Left lung (tissue), 14 donors: ENCODE measurements at places on chromosomes 16 and 17. TPM values are rescaled to one million over a fixed set of nuclear protein-coding genes. Genes with fewer than 3 reads are reported as not detected.

DNA sequence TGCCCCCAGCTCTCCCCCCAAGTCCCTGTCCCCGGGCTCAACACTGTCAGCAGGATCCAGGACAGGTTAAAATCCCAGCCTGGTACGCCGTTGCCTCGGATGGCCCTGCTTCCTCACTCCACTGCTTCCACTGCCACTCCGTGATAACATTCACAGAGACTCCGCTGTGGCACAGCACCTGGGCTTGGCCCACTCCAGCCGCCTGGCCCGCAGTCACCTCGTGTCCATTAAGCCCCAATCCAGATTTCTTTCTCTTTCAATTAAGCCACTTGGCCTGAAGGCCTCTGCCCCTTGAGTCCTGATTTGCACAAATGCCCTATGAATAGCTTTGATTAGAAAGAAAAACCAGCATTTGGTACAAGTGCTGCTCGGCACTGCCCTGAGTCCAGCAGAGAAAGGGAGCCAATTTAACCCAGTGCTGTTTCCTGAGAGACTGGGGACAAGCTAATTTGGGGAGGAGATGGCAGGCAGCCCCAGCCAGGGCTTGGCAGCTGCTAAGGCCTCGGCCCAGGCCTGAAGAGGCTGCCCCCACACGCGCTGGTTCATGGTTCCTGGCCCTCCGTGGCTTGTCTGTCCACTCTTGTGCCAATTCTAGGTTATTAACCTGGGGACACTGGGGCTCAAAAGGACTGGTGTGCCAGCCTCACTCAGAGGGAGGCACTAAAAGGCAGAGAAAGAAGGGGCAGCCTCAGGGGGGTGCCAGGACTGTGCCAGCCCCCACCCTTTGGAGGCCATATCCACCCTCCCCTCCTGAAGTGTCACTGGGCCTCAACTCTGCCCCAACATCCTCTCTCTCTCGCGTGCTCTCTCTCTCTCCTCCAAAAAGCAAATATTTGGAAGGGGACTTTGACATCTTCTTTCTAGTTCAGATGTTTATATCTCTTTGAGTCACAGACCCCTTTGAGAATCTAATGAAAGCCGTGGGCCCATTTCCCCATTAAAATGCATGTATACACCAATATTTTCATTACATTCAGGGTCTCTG lies 29.8 kb upstream of the SPPL2C start:
- H3K27me3 ChIP-seq = no peaks in the 10 kb centered on the region
- no peak for DNase-seq
- no peaks in the 10 kb centered on the region for H3K36me3 ChIP-seq
- no peak overlapping the region for H3K27ac ChIP-seq
- H3K4me3 ChIP-seq = no peak overlapping the region

DNA sequence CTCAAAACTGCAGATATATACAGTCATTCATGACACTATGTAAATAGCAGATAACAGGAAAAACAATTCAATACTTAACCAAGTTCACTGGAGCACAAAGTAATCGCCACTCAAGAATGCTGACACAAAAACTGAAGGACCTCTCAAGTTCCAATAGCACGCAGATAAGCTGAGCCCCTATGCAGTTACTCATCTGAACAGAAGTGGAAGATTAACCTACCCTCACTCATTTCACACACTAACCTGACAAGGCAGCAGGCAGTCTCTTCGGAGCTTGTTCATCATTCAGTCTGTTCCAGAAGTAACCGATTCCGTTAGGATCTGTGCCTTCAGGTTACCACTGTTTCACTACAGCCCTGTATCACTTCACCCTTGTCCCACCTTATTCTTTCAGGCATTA lies 6.0 kb downstream of the HELZ start:
- H3K27ac ChIP-seq = peak overlapping the region; percentile 54
- H3K27me3 ChIP-seq = no peaks in the 10 kb centered on the region
- no peak for DNase-seq
- H3K4me3 ChIP-seq = no peak overlapping the region
- peaks cover 19% of the 10 kb centered on the region for H3K4me1 ChIP-seq

- no peak overlapping the region for H3K4me3 ChIP-seq
- no peaks in the 10 kb centered on the region for H3K27me3 ChIP-seq
- H3K27ac ChIP-seq = peak overlapping the region; percentile 39
- peaks cover 38% of the 10 kb centered on the region for H3K36me3 ChIP-seq
- H3K4me1 ChIP-seq = peaks cover 57% of the 10 kb centered on the region
Measured at GRCh38 chr17:44043272-44043696, 23.2 kb downstream of the LSM12 start.

- H3K27ac ChIP-seq = no peak overlapping the region
- no peaks in the 10 kb centered on the region for H3K36me3 ChIP-seq
- no peaks in the 10 kb centered on the region for H3K4me1 ChIP-seq
- no peak overlapping the region for H3K4me3 ChIP-seq
- H3K27me3 ChIP-seq = no peaks in the 10 kb centered on the region
Measured at GRCh38 chr16:79648826-79649225, 48.3 kb upstream of the MAF start.

- no peaks in the 10 kb centered on the region for H3K36me3 ChIP-seq
- H3K4me1 ChIP-seq = no peaks in the 10 kb centered on the region
- peak; percentile 34 for DNase-seq
- H3K27ac ChIP-seq = no peak overlapping the region
- H3K4me3 ChIP-seq = no peak overlapping the region
- no peaks in the 10 kb centered on the region for H3K27me3 ChIP-seq
Measured at GRCh38 chr16:9365370-9365728, 273.9 kb downstream of the HAPSTR1 start.

- H3K27ac ChIP-seq = no peak overlapping the region
- no peak for DNase-seq
- H3K36me3 ChIP-seq = no peaks in the 10 kb centered on the region
- H3K4me1 ChIP-seq = no peaks in the 10 kb centered on the region
- no peaks in the 10 kb centered on the region for H3K27me3 ChIP-seq
Measured at GRCh38 chr17:43220511-43221125, 7.8 kb downstream of the CCDC200 start.

DNA sequence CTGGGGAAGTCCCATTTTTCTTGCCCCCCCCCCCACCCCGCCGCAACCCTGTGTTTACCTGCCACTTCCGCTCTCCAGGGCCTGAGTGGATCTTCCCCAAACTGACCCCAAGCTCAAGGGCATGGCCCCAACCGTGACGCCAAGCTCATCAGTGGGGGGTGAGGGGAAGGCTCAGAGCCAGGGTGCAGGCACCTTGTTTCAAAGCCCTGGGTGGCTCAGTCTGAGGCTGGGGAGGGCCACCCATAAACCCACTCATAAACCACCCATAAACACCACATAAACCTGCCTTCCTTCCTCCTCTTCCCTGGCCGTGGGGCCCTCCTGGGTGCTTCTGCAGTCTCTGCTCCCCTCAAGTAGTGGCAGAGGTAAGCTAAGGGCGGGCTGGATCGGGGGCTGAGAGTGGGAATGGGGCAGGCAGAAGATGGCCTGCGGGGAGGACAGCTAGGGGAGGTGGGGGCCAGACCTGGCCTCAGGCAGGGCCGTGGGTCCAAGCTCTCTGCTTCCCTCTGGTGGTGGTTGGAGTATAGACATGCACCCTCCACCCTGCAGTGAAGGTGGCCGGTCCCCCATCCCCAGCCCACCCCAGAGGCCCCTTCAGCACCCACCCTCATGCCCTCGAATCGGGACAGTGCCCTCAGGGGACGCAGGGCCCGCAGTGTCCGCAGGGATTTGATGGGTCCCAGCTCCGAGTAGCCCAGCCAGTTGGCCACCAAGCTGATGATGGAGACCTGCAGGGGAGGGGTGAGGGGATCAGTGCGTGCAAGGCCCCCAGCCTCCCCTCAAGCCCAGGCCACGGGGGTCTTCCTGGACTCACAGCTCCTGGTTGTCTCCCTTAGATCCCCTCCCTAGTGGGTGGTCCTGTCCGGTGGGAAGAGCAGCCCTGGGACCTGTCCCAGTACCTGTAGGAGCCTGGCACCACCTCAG lies 14.6 kb upstream of the CD79B start:
- H3K4me1 ChIP-seq = peaks cover 12% of the 10 kb centered on the region
- no peaks in the 10 kb centered on the region for H3K36me3 ChIP-seq
- no peak overlapping the region for H3K27ac ChIP-seq
- H3K27me3 ChIP-seq = no peaks in the 10 kb centered on the region
- H3K4me3 ChIP-seq = no peak overlapping the region

DNA sequence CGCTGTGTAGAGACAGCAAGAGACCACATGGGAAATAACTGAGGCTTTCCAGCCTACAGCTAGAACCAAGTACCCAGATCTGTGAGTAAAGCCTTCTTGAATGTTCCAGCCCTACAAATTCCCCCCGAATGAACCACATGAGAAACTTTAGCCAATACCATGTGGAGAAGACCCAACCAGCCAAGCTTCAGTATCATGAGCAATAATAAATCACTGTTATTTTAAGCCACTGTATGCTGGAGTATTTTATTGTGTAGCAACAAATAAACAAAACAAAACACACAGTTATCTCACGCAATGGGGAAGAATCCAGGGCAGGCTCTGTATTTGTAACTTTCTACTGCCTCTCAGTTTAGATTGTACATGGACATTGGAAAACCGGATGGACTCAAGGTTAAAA lies 426.2 kb downstream of the CDH11 start:
- no peak for DNase-seq
- no peaks in the 10 kb centered on the region for H3K36me3 ChIP-seq
- H3K27ac ChIP-seq = no peak overlapping the region
- H3K4me1 ChIP-seq = no peaks in the 10 kb centered on the region
- H3K27me3 ChIP-seq = no peaks in the 10 kb centered on the region
- H3K4me3 ChIP-seq = no peak overlapping the region

GRCh38 chr17:28078341-28079229 lies 36.1 kb downstream of the NLK start:
- H3K4me1 ChIP-seq = peaks cover 3% of the 10 kb centered on the region
- H3K27me3 ChIP-seq = no peaks in the 10 kb centered on the region
- DNase-seq = no peak
- H3K36me3 ChIP-seq = no peaks in the 10 kb centered on the region
- H3K27ac ChIP-seq = no peak overlapping the region

- H3K36me3 ChIP-seq = no peaks in the 10 kb centered on the region
- peaks cover 93% of the 10 kb centered on the region for H3K27me3 ChIP-seq
- no peak overlapping the region for H3K27ac ChIP-seq
- peak overlapping the region; percentile 37 for H3K4me3 ChIP-seq
- DNase-seq = no peak
Measured at GRCh38 chr17:66964930-66965800, 658 bp downstream of the CACNG4 start.

DNA sequence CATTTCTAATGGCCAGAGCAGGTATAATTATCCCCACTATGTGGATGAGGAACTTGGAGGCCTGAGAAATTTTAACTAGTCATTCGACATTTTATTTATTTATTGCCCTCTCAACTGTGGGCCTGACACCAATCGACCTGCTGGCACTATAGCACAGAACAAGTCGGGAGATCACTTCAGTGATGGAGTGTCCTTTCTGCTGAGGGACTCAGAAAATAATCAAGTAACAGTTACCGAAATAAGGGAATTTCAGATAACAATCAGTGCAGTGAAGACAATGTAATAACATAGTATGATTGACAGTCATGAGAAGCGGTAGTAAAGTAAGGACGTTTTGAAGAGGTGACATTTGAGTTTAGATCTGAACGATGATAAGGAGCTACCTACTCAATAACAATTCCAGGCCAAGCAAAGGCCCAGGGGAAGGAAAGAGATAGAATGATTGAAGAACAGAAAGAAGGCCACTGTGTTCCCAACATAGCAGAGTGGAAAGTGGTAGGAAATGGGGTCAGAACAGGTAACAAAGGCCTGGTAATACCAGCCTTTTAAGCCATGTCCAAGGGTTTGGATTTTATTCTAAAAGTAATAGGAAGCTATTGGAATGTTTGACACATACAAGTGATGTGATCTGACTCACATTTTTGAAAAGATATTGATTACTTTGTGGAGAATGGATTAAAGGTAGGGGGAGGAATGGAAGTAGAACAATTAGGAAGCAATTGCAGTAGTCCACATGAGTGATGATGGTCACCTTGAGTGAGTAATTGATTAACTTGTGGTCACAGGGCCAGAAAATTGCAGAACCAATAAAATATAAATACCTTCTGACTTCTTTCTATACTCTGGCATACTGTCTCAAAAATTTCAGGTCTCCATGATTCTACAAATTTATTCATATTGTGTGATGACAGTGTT lies 1.4 kb downstream of the STXBP4 start:
- H3K4me1 ChIP-seq = peaks cover 12% of the 10 kb centered on the region
- no peaks in the 10 kb centered on the region for H3K27me3 ChIP-seq
- H3K27ac ChIP-seq = peak overlapping the region; percentile 86
- no peak for DNase-seq
- H3K36me3 ChIP-seq = no peaks in the 10 kb centered on the region

DNA sequence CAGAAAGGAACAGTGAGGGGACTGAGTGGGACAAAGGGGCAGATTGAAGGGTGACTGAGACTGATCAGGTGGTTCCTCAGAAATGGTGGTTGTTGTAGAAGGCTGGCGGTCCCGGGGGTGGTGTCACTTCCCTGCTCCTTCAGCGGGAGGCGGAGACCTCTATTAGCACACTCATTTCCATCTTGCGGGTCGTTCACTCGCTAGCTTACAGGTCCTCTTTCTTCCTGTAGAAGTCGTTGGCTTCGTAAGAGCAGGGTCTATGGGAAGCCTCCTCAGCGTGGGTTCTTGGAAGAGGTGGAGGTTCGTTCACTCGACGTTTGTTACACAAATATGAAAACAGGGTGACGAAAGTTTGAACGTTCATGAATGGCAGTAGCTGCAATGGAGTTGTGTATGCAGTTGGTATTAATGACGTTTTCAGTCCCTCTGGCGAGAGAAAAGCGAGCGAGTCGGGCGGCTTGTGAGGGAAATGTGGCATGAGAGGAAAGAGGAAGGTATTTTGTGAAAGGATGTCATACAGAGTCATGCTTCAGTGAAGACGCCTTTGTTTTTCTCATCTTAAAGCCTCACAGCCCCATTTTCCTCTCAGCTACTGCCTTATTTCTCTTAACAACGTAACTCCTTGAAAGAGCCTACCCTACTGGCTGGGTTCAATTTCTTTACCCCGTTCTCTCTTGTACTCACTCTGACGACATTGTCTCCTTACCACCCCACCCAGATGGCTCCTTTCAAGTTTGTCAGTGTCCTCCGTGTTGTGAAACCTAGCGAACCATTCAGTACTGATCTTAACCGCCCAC lies 667 bp downstream of the EFCAB13 start:
- DNase-seq = no peak
- no peaks in the 10 kb centered on the region for H3K36me3 ChIP-seq
- peak overlapping the region; percentile 60 for H3K4me3 ChIP-seq
- H3K27ac ChIP-seq = peak overlapping the region; percentile 90
- peaks cover 11% of the 10 kb centered on the region for H3K4me1 ChIP-seq
- H3K27me3 ChIP-seq = no peaks in the 10 kb centered on the region

- no peak overlapping the region for H3K27ac ChIP-seq
- H3K36me3 ChIP-seq = no peaks in the 10 kb centered on the region
- no peaks in the 10 kb centered on the region for H3K4me1 ChIP-seq
- no peak for DNase-seq
- H3K4me3 ChIP-seq = no peak overlapping the region
- no peaks in the 10 kb centered on the region for H3K27me3 ChIP-seq
Measured at GRCh38 chr16:4529085-4530060, 9.2 kb downstream of the CDIP1 start.

The NDRG4 gene
- 15.1 TPM for total RNA-seq

The KRTAP4-3 gene
- not detected for total RNA-seq

The GNAO1 gene
- total RNA-seq = 1.3 TPM

The GLIS2 gene
- total RNA-seq = 31.0 TPM

The MYH13 gene
- total RNA-seq = not detected

The COX10 gene
- total RNA-seq = 12.5 TPM

The ZG16 gene
- not detected for total RNA-seq

The PPM1E gene
- 0.23 TPM for total RNA-seq

The ASIC2 gene
- 0.08 TPM for total RNA-seq

The NT5M gene
- total RNA-seq = 1.5 TPM

The NDUFAF8 gene
- 42.2 TPM for total RNA-seq

The PRSS53 gene
- 1.9 TPM for total RNA-seq
